Right atrium auricular region (tissue), 2 donors: ENCODE measurements at places on chromosomes 3 and 15. TPM values are rescaled to one million over a fixed set of nuclear protein-coding genes. Genes with fewer than 3 reads are reported as not detected.

The TGFBR2 gene
- 210 TPM for total RNA-seq

- DNase-seq, result no peak
- no peaks in the 10 kb centered on the region for H3K27me3 ChIP-seq
- H3K27ac ChIP-seq, result no peak overlapping the region
- H3K4me1 ChIP-seq, result no peaks in the 10 kb centered on the region
- no peaks in the 10 kb centered on the region for H3K36me3 ChIP-seq
Measured at GRCh38 chr3:187978433-187979011, 175.4 kb upstream of the LPP start.

DNA sequence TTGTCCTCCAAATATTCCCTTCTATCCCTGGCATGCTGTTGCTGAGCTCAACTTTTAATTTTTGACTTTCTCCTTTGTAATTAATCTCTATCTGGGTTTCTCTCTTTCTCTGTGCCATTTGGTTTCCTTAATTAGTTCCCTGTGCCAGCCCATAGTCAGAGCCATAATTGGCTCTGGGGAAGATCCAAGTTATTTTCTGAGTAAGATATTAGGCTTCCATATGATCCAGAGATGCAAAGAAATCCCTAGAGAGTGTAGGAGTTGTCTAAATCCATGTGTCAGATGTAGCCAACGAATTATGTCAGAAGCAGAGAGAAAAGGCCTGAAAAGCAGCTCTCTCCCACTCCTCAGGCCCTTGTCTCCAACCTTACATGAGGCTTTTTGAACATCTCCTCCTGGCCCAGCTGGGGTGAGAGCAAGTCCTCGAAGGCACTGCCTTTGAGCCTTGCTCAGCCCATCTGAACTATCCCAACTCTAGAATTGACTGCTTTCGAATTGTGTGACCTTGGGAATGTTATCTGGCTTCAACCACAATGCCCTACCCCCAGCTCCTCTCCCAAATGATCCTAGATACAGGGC lies 46.4 kb downstream of the MOBP start:
- no peak for DNase-seq
- H3K27me3 ChIP-seq, result no peaks in the 10 kb centered on the region
- H3K27ac ChIP-seq, result no peak overlapping the region
- no peaks in the 10 kb centered on the region for H3K4me1 ChIP-seq

- H3K36me3 ChIP-seq, result no peaks in the 10 kb centered on the region
- peak overlapping the region; percentile 45 for H3K4me3 ChIP-seq
- peak overlapping the region; percentile 88 for H3K27ac ChIP-seq
- DNase-seq, result peak; percentile 67
- no peaks in the 10 kb centered on the region for H3K4me1 ChIP-seq
Measured at GRCh38 chr15:38073178-38073946, 138.9 kb downstream of the TMCO5A start.

GRCh38 chr3:121443456-121443855 lies 102.3 kb downstream of the POLQ start:
- no peak for DNase-seq
- H3K4me1 ChIP-seq, result no peaks in the 10 kb centered on the region
- no peaks in the 10 kb centered on the region for H3K27me3 ChIP-seq
- no peak overlapping the region for H3K4me3 ChIP-seq
- H3K27ac ChIP-seq, result no peak overlapping the region

DNA sequence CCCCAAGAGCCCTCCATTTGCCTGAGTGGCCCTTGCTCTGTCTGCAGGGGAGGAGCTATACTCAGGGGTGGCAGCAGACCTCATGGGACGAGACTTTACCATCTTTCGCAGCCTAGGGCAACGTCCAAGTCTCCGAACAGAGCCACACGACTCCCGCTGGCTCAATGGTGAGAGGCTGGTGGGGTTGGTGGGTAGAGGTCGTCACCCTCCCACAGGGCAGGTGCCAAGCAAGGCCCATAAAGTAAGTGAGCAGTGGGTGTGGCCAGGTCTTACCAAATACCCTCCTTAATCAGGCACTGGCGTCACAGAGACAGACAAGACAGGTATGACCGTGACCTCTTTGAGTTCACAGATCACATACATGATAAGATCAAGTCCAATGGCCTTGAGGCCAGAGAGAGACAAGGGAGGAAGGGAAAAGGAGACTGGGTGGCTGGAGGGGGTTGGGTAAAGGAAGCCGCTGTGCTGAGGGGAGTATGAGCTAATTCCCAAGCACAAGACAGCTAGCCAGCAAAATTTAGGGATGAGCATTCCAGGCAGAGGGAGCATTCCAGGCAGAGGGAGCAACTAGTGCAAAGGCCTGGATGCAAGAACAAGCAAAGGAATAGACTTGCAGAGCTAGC lies 2.5 kb downstream of the SEMA3B start:
- H3K4me3 ChIP-seq, result no peak overlapping the region
- H3K36me3 ChIP-seq, result no peaks in the 10 kb centered on the region
- H3K27me3 ChIP-seq, result no peaks in the 10 kb centered on the region
- H3K27ac ChIP-seq, result no peak overlapping the region

The PARP9 gene
- 9.2 TPM for total RNA-seq

- no peaks in the 10 kb centered on the region for H3K27me3 ChIP-seq
- no peak for DNase-seq
- no peak overlapping the region for H3K4me3 ChIP-seq
- H3K27ac ChIP-seq, result peak overlapping the region; percentile 17
- H3K4me1 ChIP-seq, result peaks cover 38% of the 10 kb centered on the region
Measured at GRCh38 chr3:171874251-171874681, 31.1 kb downstream of the TMEM212 start.

GRCh38 chr3:184360929-184361531 lies 375 bp downstream of the CLCN2 start:
- H3K4me3 ChIP-seq, result peak overlapping the region; percentile 89
- H3K27ac ChIP-seq, result peak overlapping the region; percentile 97
- no peaks in the 10 kb centered on the region for H3K27me3 ChIP-seq
- DNase-seq, result no peak

GRCh38 chr15:101647251-101647650 lies 4.9 kb downstream of the TM2D3 start:
- H3K36me3 ChIP-seq, result peaks cover 65% of the 10 kb centered on the region
- DNase-seq, result no peak
- H3K4me3 ChIP-seq, result no peak overlapping the region
- no peaks in the 10 kb centered on the region for H3K27me3 ChIP-seq

The RAB11A gene
- 122 TPM for total RNA-seq

DNA sequence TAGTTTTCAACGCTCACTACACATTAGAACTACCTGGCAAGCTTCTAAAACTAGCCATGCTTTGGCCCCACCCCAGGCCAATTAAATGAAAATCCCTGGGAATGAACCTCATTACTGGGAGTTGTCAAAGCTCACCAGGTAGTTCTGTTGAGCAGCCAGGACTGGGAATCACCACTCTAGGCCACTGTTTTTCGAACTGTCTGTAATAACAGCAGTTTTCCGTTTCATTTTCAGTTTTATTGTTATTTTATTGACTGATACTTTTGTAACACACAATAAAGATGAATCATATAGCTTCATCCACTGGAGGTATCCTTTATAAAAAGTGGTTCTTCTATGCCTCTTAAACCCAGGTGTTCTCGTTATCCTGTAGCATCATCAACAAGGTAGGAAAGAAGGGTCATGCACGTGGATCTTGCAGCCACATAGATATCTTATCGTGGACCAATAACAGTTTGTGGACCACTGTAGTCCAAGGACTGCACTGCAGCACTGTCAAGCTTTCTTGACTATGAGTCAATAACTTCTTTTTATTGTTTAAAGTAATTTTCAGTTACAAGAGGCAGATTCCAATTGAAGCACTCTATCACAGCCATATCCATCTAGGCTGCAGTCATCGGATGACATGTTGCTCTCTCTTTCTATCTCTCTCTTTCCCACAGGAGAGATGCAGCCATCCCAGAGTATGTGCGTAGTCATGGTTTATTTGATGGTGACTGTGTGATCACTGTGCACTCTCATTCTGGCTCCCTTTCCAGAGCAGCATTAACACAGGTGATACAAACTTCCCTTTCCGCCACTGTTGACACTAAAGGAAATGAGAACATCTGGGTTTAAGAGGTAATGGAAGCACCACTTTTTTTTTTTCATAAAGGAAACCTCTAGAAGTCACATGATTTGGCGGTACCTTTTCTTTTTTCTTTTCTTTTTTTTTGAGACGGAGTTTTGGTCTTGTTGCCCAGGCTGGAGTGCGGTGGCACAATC lies 39.0 kb upstream of the BLM start:
- no peaks in the 10 kb centered on the region for H3K4me1 ChIP-seq
- H3K27me3 ChIP-seq, result no peaks in the 10 kb centered on the region
- H3K27ac ChIP-seq, result no peak overlapping the region
- H3K36me3 ChIP-seq, result no peaks in the 10 kb centered on the region
- DNase-seq, result no peak
- no peak overlapping the region for H3K4me3 ChIP-seq

GRCh38 chr3:196418601-196419000 lies 13.6 kb downstream of the UBXN7 start:
- peaks cover 45% of the 10 kb centered on the region for H3K4me1 ChIP-seq
- H3K27ac ChIP-seq, result peak overlapping the region; percentile 8
- no peaks in the 10 kb centered on the region for H3K27me3 ChIP-seq
- no peak for DNase-seq
- no peak overlapping the region for H3K4me3 ChIP-seq
- no peaks in the 10 kb centered on the region for H3K36me3 ChIP-seq

GRCh38 chr15:62940093-62940754 lies 102.3 kb upstream of the TPM1 start:
- peak overlapping the region; percentile 94 for H3K27ac ChIP-seq
- no peaks in the 10 kb centered on the region for H3K4me1 ChIP-seq
- no peaks in the 10 kb centered on the region for H3K27me3 ChIP-seq
- no peak overlapping the region for H3K4me3 ChIP-seq

The C2CD4B gene
- total RNA-seq, result 3.9 TPM

The SLC22A14 gene
- total RNA-seq, result not detected

- no peaks in the 10 kb centered on the region for H3K27me3 ChIP-seq
- no peaks in the 10 kb centered on the region for H3K36me3 ChIP-seq
- H3K27ac ChIP-seq, result no peak overlapping the region
- H3K4me1 ChIP-seq, result no peaks in the 10 kb centered on the region
- H3K4me3 ChIP-seq, result no peak overlapping the region
Measured at GRCh38 chr15:39756806-39757522, 25.7 kb downstream of the FSIP1 start.

The PARP15 gene
- total RNA-seq, result 1.1 TPM

DNA sequence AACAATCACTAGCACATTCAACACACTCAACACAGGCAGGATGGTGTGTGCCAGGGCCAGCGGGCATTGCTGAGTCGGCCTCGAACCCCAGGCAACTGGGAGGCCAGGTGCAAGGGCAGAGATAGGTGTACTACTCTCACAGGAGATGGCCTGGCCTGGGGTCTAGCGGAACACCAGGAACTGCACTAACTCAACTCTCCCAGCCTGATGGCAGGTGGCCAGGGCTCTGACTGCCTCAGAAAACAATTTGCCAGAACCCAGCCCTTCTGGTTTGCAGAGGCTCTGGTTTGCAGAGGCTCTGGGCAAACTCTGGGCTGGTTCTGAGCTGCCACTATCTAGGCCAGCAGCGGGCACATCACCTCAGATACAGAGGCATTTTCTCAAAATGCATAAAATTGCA lies 229.2 kb upstream of the CHRNA7 start:
- no peak overlapping the region for H3K4me3 ChIP-seq
- peak; percentile 63 for DNase-seq
- H3K36me3 ChIP-seq, result no peaks in the 10 kb centered on the region
- peak overlapping the region; percentile 16 for H3K27ac ChIP-seq

The SLC49A4 gene
- 25.7 TPM for total RNA-seq

DNA sequence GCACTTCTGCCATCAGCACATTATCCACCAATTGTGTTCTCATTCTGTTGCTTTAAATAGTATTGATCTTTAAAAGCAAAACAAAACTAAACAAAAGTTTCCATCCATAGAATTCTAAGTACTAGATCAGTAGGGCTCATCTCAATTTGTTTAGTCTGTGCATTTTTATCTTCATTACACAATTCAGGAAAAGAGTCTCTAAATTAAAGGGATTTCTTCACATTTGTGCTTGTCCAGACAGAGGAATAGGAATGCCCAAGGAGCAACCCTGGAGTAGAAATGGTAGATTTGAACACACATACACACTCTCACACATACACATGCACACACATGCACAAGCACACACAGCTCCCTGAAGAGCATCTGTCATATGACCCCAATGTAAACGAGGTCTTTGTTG lies 21.4 kb downstream of the LMCD1 start:
- H3K4me1 ChIP-seq, result peaks cover 53% of the 10 kb centered on the region
- DNase-seq, result no peak
- no peak overlapping the region for H3K4me3 ChIP-seq

DNA sequence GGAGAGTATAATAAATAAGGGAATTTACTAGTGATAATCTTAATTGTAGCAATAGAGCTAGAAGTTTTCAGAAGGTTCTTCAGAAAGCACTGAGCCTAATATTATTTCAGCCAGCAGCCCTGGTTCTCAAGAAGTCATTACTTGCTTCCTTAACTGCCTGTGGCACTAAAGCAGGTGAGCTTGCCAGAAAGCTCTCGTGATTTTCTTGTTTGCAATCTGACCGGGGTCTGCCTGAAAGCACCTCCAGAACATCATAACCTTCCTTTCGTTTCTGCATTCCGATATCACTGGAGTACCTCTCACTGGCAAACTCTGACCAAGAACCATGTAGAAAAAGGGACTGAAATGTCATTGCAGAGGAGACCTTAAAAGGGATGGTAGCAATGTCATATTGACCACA lies 510.3 kb downstream of the ZIC1 start:
- no peaks in the 10 kb centered on the region for H3K27me3 ChIP-seq
- no peak for DNase-seq
- no peak overlapping the region for H3K4me3 ChIP-seq

DNA sequence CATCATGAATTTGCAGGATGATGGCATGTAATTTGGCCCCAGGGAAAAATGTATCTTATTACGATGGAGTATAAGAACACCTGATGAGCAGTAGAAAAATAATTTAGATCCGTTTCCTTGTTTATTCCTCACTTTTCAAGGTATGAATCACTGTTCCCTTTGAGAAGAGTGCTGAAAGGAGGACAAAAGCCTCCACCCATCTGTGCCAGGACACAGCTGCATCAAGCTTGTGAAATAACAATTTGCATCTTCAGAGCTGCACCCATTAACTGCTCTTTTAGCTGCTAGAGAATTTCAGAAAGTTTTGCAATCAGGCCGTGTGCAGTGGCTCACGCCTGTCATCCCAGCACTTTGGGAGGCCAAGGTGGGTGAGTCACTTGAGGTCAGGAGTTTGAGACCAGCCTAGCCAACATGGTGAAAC lies 9.6 kb downstream of the CLDND1 start:
- H3K4me1 ChIP-seq, result no peaks in the 10 kb centered on the region
- DNase-seq, result no peak
- no peaks in the 10 kb centered on the region for H3K27me3 ChIP-seq
- no peak overlapping the region for H3K4me3 ChIP-seq
- no peak overlapping the region for H3K27ac ChIP-seq

GRCh38 chr3:43994657-43995546 lies 246.8 kb upstream of the TOPAZ1 start:
- H3K4me1 ChIP-seq, result no peaks in the 10 kb centered on the region
- peak overlapping the region; percentile 35 for H3K4me3 ChIP-seq
- no peak overlapping the region for H3K27ac ChIP-seq
- peaks cover 49% of the 10 kb centered on the region for H3K27me3 ChIP-seq
- H3K36me3 ChIP-seq, result no peaks in the 10 kb centered on the region

- no peak overlapping the region for H3K4me3 ChIP-seq
- no peaks in the 10 kb centered on the region for H3K27me3 ChIP-seq
- no peak overlapping the region for H3K27ac ChIP-seq
- H3K36me3 ChIP-seq, result peaks cover 29% of the 10 kb centered on the region
- DNase-seq, result no peak
- H3K4me1 ChIP-seq, result no peaks in the 10 kb centered on the region
Measured at GRCh38 chr15:50287324-50288116, 22.0 kb upstream of the HDC start.
